ENCODE measurements at places on chromosomes 1 and 21. TPM values are rescaled to one million over a fixed set of nuclear protein-coding genes. Genes with fewer than 3 reads are reported as not detected.

HIVEP3 gene
- 1.1 TPM for total RNA-seq

CADM3 gene
- total RNA-seq, result not detected

TMPRSS2 gene
- 28.4 TPM for total RNA-seq

CSF3R gene
- not detected for total RNA-seq

MCOLN3 gene
- not detected for total RNA-seq

IVL gene
- total RNA-seq, result 2.2 TPM

TFF2 gene
- total RNA-seq, result 1.5 TPM

PLEKHN1 gene
- total RNA-seq, result 2.4 TPM

FAM110D gene
- not detected for total RNA-seq

RGS7 gene
- 0.31 TPM for total RNA-seq

SPRR2B gene
- not detected for total RNA-seq

CACHD1 gene
- total RNA-seq, result not detected

TMPRSS15 gene
- total RNA-seq, result not detected

KLF17 gene
- total RNA-seq, result not detected

VWA5B1 gene
- total RNA-seq, result not detected

SH2D1B gene
- total RNA-seq, result not detected

EPHX1 gene
- total RNA-seq, result 64.2 TPM

SIPA1L2 gene
- total RNA-seq, result 5.1 TPM

BTG2 gene
- 116 TPM for total RNA-seq

OR10Z1 gene
- not detected for total RNA-seq

Measured in HT-29 (cell line).